ENCODE measurements at places on chromosomes 3 and 15.

DNA sequence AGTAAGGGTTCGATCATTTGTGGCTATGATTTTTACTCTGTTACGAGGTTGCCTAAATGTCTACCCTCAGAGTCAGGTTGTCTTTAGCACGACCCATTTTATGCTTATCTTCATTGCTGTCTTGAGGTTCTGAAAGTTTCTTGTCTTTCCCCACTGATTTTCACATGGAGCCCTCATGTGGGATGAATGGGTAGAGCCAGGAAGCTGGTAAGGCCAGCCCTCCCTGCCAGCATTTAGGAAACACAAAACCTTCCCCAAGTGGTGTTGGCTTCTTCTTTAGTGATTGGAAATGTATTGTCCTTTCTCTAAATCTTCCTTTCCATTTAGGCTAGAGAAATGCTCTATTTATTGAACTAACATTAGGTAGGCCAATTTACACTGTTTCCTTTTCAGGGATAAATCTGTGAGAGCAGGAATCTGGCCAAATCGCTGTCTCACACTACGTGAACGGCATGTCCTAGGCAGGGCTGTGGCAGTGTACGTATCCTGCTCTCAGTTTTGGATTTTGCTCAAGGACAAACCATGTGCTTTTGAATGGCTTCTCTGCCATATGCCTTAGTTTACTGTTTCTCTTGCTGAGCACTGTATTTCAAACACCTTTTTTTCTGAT, 43.7 kb downstream of the MYZAP start:
- DNase-seq = no peak

DNA sequence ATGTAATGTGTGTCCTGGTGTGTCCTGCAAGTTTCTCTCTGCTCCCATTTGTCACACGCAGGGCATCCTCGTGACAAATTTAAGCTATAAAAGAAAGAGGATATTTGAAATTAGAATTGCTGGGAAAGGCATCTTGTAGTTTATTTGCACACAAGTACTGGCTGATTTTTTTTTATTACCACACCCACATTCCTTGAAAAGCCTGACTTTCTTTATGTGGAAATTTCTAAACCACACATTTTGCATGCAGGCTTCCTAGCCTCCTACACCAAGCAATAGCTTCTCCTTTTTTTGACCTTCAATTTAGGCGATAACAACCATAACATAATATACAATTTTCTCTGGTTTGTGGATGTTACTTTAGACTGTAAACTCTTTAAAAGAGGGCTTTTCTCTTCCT, 126.1 kb downstream of the SERPINI1 start:
- DNase-seq = no peak

GRCh38 chr3:187741403-187742350, 3.6 kb downstream of the BCL6 start:
- DNase-seq = peak; percentile 67

GRCh38 chr3:48397767-48398681, 26.0 kb downstream of the FBXW12 start:
- no peak for DNase-seq

- no peak for DNase-seq
Observed at GRCh38 chr3:13851997-13852637, 27.8 kb downstream of the WNT7A start.

GRCh38 chr3:28564211-28564610, 215.6 kb upstream of the AZI2 start:
- DNase-seq = no peak

DNA sequence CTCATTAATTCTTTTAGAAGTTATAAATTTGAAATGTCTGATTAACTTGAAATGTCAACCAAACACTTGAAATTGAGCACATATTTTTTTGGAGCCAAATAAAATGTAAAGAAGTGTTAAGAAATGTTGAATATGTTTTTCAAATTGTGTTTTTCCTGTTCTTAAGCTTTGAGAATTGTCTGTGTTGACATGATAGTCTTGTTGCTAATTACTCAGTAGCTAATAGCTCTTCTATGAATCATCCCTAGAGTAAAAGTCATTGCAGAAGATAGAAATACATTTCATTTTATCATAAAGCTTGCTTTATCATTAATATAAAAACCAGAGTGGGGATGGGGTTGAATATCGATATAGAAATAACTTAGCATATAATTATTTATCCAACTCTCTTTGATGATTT, 41.9 kb upstream of the ABHD10 start:
- no peak for DNase-seq

GRCh38 chr3:150662410-150663200, 41.1 kb downstream of the ERICH6 start:
- no peak for DNase-seq

Measured in H1 (cell line).